ENCODE measurements at places on chromosomes 2 and 18. TPM values are rescaled to one million over a fixed set of nuclear protein-coding genes. Genes with fewer than 3 reads are reported as not detected.
A peak's percentile ranks its signal among the peaks of the same experiment; 100 is the strongest.

DNA sequence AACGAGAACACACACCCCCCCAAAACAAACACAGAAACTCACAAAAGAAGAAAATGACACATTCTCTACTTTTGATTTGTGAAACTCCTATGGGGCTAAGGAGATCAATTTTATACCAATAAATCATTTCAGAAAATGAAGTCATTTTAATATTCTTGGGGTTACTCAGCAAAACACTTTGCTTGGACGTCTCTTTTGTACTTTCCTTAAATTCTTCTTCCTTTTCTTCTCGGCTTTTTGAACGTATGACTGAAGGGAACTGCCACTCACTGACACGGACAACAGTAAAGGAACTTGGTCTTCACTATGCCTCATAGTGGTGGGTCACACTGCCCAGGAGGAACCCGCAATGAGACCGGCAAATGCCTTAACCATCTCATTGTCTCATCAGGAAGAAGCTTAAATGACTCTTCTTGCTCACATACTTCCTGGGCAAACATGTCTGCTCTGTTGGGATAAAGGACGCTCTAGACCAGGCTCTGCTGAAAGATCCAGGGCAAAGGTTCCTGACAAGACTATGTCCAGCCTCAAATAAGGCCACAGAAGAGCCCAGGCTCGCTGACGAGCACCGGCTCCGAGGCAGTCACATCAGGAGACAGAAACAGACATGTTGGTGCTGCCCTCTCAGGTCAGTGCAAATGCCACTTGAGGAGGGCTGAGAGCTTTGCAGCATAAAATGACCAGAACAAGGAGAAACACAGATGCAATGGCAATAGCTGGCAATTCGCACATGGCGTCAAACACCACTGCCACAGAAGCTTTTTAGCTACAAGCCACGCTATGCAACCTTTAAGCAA is 205.5 kb downstream of the TGIF1 start:
- no peak overlapping the region for H3K27ac ChIP-seq
- H3K4me3 ChIP-seq = no peak overlapping the region
- H3K36me3 ChIP-seq = no peaks in the 10 kb centered on the region
- peaks cover 25% of the 10 kb centered on the region for H3K4me1 ChIP-seq
- no peaks in the 10 kb centered on the region for H3K27me3 ChIP-seq

GRCh38 chr2:25256488-25256875 is 85.2 kb downstream of the DNMT3A start:
- H3K36me3 ChIP-seq = peaks cover 7% of the 10 kb centered on the region
- H3K4me3 ChIP-seq = no peak overlapping the region
- no peak for DNase-seq
- H3K4me1 ChIP-seq = peaks cover 22% of the 10 kb centered on the region

DNA sequence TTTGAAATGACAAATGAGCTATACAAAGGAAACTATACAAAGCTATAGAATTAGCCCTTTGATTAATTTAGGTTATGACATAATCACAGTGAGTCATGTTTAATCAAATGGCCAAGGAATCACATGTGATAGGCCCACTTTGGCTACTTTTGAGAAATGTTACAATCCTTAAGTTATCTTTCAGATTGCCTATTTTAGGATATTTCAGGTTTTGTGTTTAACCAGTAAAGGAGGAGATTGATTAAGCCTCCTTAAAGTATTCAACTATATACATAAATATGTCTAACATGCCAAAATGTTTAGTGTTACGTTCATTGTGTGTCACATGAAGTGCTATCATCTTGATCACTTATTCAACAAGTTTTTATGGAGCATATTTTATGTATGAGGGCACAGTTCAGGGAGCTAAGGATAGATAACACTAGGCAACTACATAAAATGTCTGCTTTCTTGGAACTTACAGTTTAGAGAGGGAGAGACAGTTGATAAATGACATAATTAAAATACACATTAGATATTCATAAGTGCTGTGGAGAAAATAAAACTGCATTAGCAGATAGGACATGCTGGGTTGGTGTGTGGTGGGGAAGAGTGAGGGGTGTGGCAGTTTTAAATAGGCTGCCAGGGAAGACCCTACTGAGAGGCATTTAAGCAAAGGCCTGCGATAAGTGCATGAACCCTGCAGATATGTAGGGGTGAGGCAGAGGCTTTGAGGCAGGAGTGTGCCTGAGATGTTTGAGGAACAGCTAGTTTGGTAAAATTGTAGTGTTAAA is 77.2 kb downstream of the LTBP1 start:
- no peak for DNase-seq
- H3K4me3 ChIP-seq = no peak overlapping the region
- peaks cover 48% of the 10 kb centered on the region for H3K4me1 ChIP-seq
- H3K27ac ChIP-seq = peak overlapping the region; percentile 87
- no peaks in the 10 kb centered on the region for H3K27me3 ChIP-seq

GRCh38 chr18:23380817-23381216 is 72.3 kb upstream of the RIOK3 start:
- H3K27ac ChIP-seq = peak overlapping the region; percentile 87
- H3K4me3 ChIP-seq = no peak overlapping the region
- peaks cover 43% of the 10 kb centered on the region for H3K4me1 ChIP-seq
- DNase-seq = no peak

GRCh38 chr18:37253394-37254235 is 312.0 kb downstream of the CELF4 start:
- no peak overlapping the region for H3K27ac ChIP-seq
- peak overlapping the region; percentile 67 for H3K4me3 ChIP-seq
- H3K4me1 ChIP-seq = peaks cover 10% of the 10 kb centered on the region
- H3K36me3 ChIP-seq = no peaks in the 10 kb centered on the region

- no peak overlapping the region for H3K4me3 ChIP-seq
- no peak for DNase-seq
- H3K4me1 ChIP-seq = peaks cover 30% of the 10 kb centered on the region
- no peaks in the 10 kb centered on the region for H3K36me3 ChIP-seq
- H3K27ac ChIP-seq = no peak overlapping the region
Measured at GRCh38 chr2:232613538-232614134, 19.8 kb upstream of the EFHD1 start.

DNA sequence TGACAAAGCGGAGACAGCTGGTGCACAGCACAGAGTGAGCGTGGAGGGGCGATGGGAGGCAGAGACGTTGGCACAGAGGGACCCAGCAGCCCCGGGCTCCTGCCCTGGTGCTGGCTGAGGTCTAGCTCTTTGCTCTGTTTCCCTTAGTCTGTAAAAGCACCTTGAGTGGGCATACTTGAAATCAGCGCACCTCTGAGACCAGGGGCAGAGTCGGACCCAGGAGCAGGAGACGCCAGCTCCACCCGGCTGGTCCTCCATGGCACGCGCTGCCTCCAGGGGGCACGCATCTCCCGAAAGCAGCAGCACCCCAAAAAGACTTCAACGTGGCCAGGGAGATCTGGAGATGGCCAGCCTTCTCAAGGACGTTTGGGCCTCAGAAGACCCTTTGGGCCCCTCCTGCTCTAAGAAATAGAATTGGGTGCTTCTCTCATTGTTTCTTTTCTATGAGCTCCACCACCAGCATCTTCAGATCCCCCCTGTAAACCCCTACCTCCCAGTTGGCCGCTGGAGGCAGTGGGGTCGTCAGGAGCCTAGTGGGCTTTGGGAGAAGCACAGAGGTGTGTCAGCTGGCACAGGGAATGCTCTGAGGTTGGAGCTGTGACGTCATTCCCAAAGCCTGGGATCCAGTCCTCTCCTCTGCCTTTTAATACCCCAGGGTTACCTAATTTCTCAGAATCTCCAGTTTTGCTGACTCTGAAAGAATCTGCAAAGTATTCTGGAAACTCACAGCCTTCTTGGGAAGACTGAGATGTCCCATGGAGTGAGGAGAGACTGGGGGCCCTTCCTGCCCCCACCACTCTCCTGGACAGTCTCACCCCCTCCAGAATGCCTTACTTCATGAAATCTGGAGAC is 58.9 kb downstream of the CIB4 start:
- H3K36me3 ChIP-seq = no peaks in the 10 kb centered on the region
- peaks cover 3% of the 10 kb centered on the region for H3K4me1 ChIP-seq
- DNase-seq = no peak
- H3K4me3 ChIP-seq = no peak overlapping the region
- no peak overlapping the region for H3K27ac ChIP-seq
- H3K27me3 ChIP-seq = peaks cover 66% of the 10 kb centered on the region

- H3K27me3 ChIP-seq = no peaks in the 10 kb centered on the region
- H3K4me3 ChIP-seq = no peak overlapping the region
- no peaks in the 10 kb centered on the region for H3K36me3 ChIP-seq
- DNase-seq = no peak
- H3K27ac ChIP-seq = no peak overlapping the region
Measured at GRCh38 chr18:40534723-40535122, 1420.3 kb upstream of the PIK3C3 start.

FMNL2 gene
- total RNA-seq = 42.3 TPM

SERPINB3 gene
- not detected for total RNA-seq

TEKT4 gene
- total RNA-seq = not detected

Measured in chondrocyte (in vitro differentiated cells).